ENCODE measurements at places on chromosomes 4 and X.
A peak's percentile ranks its signal among the peaks of the same experiment; 100 is the strongest.

DNA sequence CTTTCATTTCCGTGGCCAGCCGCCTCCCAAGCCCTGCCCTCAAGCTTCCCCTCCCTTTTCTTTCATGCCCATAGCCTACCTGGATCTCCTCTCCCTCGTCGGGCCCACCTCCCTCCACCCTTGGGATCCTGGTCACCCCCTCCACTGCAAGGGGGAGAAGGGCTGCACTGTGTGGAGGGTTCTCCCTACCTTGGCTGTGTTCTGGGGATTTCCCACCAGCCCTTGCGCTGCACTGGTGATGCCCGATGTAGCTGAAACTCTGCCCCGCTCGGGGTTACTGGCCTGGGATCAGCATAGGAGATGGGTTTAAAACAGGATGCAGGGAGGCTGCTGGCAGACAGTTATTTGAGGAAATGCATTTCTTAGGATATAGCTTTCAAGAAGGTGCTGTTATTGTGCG, 128.9 kb downstream of the TBL1X start:
- no peak for DNase-seq

GRCh38 chr4:165627548-165627947, 245.5 kb upstream of the TLL1 start:
- DNase-seq, result no peak

DNA sequence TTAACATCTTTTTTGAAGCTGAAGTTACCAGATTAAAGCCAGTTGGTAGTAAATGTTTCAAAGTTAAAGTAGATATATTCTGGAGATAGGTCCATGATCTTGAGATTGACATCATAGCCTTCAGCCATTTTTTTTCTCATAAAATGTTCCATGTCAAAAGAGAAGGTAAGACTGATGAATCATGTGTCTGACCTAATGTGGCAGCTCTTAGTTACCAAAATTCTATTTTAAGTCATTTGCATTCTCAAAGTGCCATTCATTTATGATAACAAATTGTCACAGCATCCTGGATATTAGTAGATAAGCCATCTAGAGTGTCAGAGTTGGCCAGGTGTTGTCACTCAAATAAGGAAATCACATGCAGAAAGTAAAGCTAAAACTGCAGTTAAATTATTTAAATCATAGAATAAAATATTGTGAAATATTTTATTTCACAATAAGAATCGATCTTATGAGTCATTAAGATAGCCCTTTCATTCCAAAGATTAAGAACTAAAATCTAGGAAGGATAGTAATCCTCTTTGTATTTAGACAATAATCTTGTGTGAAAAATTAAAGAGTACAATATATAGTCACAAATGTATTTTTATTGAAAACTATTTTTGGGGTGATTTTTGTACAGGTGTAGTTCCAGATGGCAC, 65.7 kb upstream of the ADAD1 start:
- no peak for DNase-seq

GRCh38 chrX:2263203-2263602, 237.6 kb downstream of the DHRSX start:
- DNase-seq, result no peak

DNA sequence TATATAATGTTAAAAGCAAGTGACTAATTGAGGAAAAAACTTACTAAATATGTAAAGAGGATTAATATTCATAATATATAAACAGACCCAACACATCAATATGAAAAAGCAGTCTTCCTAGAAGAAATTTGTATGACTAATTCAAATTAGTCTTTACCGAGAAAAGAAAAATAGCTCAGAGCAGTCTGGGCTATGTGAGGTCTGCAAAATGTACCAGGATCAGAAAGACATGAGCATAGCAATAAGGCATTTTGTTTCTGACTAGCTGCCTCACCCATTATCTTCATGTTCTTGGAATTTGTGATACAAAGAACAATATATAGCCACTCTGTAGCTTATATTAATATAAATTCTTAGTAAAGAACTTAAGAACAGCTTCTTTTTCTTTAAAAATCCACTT, 13.7 kb upstream of the TMPRSS11B start:
- no peak for DNase-seq

DNA sequence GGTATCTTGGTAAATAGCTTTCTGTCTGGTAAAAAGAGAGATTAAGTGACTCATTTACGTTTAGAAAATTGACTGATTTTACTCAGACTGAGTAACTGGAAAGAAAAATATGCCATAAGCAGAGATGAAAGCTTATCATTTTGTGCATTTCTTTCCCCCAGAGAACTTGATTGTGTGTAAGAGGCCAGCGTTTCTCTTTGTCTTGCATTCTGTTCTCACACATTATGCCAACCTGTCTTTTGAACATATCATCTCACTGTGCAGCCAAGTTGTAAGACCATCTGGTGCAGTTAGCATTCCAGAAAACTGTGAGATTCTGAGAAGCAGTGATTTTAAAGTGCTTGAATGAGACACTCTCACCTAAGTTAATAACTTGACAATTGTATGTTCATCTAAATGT, 651.3 kb downstream of the TECRL start:
- DNase-seq, result no peak

- DNase-seq, result no peak
Observed at GRCh38 chrX:54540289-54540688, 10.3 kb downstream of the GNL3L start.

GRCh38 chrX:153971124-153971449, 531 bp downstream of the HCFC1 start:
- peak; percentile 92 for DNase-seq

GRCh38 chr4:129239088-129239487, 143.1 kb downstream of the C4orf33 start:
- no peak for DNase-seq

GRCh38 chr4:10180603-10180926, 64.0 kb upstream of the WDR1 start:
- DNase-seq, result no peak

DNA sequence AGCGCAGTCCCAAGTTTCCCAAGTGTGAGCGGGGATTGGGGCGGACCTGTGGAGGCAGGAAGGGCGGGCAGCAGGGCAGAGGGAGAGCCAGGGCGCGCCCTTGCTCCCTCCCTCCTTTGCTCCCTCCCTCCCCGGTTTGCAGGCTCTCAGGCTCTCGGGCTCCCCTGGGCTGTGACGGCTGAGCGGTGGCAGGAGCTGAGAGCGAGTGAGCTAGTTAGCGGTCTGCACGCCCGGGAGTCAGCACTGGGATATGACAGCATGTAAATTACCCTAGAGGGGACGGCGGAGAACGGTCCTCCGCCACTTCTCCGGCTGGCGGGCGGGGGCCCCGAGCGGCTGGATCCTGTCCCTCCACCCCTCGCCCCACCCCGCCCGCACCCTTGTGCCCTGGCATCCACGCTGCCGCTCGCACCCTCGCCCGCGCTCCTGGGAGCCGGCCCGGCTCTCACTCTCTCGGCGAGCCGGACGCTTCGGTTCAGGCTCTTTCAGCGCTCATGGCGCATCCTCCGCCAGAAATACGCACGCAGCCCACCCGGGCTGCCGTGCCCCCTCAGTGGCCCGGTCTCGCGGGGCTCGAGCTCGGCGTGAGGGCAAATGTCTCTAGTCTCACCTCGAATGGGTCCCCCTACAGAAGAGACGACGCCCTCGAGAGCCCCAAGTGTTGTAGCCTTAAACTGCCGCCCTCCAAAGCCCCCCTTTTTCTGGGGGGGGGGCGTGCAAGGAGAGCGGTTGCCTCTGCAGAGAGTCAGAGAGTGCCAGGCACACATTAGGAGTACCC, at the start of gene TSC22D3:
Gene TSC22D3 (minus strand): TSS at position 54 of the 778 bp plus-strand sequence. CDS start 368 bp downstream, outside the sequence.
- peak; percentile 70 for DNase-seq

DNA sequence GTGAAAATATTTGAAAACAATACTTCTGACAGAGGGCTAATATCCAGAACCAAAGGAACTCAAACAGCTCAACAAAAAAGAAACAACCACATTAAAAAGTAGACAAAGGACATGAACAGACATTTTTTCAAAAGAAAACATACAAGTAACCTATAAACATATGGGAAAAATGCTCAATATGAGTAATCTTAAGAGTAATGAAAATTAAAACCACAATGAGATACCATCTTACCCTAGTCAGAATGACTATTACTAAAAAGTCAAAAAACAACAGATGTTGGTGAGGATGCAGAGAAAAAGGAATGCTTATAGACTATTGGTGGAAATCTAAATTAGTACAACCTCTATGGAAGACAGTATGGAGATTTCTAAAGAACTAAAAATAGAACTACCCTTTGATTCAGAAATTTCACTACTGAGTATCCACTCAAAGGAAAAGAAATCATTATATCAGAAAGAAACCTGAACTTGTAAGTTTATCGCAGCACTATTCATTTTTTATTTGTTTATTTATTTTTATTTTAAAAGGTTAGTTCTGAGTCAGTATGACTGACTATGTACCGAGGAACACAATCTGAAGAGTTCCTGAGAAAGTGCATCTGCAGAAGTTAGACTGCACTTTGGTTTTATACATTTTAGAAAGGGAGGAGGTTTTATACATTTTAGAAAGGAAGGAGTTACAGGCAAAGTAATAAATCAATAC, 231.3 kb downstream of the INPP4B start:
- DNase-seq, result no peak

- no peak for DNase-seq
Observed at GRCh38 chr4:56701161-56701480, 20.0 kb upstream of the HOPX start.

DNA sequence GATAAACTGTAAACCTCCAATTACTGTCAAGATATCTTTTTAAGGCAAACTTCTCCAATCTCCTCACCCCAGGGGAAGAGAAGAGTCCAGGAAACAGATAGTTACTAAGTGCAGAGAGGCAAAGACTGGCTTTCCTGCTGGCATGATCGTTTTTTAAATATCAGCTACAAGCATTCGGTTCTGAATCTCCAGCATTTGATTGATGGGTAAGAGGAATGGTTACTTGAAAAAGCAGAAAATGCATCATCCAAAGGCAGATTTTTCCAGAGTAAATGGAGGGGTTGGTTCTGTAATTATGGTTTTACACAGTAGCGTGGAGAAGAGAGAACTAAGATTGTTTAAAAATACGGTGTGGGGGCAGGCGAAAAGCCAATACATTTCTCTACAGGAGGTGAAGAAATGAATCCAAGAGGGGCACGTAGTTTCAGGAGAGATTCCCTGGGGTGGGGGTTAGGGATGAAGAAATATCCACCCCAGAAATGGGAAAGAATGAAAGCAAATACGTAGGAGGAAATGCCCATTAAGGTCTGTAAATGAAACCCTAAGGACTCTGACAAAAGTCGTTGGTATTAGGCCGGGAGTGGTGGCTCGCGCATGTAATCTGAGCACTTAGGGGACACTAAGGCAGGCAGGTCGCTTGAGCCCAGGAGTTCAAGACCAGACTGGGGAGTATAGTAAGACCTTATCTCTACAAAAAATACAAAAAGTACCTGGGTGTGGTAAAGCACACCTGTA, 248.3 kb downstream of the DHRSX start:
- DNase-seq, result no peak

DNA sequence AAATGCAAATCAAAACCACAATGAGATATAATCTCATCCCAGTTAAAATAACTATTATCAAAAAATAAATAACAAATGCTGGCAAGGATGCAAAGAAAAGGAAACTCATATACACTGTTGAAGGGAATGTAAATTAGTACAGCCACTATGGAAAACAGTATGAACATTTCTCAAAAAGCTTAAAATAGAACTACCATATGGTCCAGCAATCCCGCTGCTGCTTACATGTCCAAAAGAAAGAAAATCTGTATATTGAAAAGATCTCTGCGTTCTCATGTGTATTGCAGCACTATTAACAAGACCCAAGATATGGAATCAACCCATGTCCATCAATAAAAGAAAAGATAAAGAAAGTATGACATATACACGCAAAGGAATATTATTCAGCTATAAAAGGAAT, 3.0 kb upstream of the NAP1L2 start:
- DNase-seq, result no peak

DNA sequence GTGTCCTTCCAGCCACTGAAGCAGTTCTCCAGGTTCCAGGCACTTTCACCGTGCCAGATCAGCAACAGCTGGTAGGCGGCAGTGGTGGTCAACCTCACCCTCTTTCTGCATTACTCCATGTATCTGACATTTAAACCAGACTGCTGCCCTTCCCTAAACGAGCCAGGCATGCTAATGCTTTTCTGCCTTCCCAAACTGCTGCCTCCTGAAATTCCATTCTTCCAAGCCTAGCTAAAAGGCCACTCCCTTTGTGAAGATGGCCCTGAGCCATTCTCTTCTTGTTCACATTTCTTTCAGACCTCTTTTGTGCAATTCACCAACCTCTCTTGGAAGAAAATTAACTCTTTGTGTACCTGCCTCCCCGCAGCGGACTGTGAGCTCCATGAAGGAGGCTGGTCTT, 73.7 kb downstream of the CHST7 start:
- DNase-seq, result no peak

GRCh38 chrX:115018944-115019343, 1.5 kb upstream of the IL13RA2 start:
- no peak for DNase-seq

DNA sequence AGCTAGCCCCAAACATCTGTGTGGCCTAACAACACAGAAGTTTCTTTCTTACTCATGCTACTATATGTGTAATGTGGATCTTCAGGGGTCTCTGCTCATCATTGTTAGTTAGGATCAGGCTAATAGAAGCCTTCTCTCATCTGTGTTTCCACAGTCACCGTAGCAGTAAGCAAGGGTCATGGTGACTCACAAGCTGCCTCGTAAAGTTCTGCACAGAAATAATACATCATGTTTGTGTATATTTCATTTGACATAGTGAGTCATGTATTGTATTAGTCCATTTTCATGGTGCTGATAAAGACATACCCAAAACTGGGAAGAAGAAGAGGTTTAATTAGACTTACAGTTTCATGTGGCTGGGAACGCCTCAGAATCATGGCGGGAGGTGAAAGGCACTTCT, 38.7 kb downstream of the SLC4A4 start:
- DNase-seq, result no peak

GRCh38 chr4:153000076-153000420, 63.9 kb downstream of the FHDC1 start:
- no peak for DNase-seq

GRCh38 chr4:159191989-159192388, 89.1 kb downstream of the RAPGEF2 start:
- DNase-seq, result no peak

DNA sequence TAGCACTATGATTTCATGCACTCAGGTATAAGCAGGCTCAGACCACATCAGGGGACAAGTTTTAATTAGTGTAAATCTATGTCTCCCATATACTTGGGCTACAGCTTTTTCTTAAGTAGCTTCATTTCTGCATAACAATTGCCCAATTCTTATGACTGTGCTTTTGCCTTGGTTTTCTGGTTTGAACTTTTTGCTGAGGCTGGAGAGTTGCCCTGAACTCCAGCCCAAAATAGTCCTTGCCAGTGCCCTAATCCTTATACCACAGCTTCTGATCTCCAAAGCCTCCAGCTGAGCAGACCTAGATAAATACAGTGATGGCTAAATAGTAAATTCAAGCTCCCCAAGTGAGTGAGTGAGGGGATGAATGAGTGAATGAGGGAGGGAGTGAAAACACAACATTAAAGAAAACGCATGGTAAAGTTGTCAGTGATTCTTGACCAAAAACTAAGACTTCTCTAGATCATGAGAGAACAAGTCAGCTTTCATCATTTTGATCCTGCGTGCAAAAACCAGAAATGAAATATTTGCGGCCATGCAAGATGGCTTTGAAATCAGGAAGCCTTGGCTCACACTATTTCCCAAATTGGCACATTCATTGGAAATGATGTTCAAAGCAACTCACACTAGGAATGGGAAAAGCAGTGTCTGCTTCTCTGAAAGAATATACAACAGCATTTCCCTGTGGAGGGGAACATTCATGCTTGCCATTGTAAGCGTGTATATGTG, 437.1 kb upstream of the CTSO start:
- no peak for DNase-seq
